CD8-positive, alpha-beta T cell (primary cell): ENCODE measurements at places on chromosomes 2 and 18.

DNA sequence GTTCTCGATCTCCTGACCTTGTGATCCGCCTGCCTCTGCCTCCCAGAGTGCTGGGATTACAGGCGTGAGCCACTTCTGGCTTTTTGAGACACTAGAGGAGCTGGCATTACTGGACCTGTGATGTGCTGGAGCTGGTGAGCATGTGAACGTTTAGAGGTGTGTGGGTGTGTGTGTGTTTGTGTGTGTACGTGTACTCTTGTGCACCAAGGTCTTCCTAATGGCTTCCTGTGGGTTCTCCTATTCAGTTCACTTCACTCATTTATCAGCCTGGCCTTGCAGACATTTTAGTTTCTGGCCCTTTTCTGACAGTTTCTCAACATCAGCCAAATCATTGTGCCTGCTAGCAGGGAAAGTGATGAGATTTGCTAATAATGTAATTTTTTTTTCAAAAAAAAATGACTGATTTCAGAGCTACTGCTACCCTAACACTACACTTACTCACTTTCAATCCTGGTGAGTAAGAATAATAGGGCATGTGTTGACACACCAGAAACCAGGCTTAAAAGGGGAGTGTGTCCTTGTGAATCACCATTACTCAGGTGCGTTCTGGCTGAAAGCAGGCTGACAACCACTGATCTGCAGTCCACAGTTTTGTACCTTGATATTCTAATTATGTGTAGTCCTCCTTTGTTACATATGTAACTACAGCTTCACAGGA lies 41.0 kb upstream of the ACTR3 start:
- no peak for DNase-seq

- no peak for DNase-seq
Observed at GRCh38 chr2:61909116-61909515, 3.6 kb downstream of the COMMD1 start.

- DNase-seq = peak; percentile 41
Observed at GRCh38 chr2:205680067-205680466, 2.2 kb upstream of the NRP2 start.

DNA sequence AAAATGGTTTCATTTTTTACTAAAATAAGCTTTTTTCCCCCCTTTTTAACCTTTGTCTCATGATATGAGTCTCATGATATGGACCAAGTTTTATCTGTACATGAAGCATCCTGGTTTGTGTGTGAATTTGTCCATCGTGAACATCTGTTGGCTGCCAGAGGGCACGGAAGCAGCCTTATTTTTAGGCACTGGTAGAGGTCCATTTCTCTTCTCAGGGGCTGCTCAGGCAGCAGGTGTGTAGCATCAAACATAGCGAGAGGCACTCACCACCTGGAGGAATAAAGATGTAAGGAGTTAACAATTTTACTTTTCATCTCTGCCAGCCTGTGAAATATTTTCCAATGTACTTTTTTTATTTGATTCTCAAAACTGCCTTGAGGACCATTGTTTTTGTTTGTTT lies 134.5 kb downstream of the RHBDD1 start:
- no peak for DNase-seq

DNA sequence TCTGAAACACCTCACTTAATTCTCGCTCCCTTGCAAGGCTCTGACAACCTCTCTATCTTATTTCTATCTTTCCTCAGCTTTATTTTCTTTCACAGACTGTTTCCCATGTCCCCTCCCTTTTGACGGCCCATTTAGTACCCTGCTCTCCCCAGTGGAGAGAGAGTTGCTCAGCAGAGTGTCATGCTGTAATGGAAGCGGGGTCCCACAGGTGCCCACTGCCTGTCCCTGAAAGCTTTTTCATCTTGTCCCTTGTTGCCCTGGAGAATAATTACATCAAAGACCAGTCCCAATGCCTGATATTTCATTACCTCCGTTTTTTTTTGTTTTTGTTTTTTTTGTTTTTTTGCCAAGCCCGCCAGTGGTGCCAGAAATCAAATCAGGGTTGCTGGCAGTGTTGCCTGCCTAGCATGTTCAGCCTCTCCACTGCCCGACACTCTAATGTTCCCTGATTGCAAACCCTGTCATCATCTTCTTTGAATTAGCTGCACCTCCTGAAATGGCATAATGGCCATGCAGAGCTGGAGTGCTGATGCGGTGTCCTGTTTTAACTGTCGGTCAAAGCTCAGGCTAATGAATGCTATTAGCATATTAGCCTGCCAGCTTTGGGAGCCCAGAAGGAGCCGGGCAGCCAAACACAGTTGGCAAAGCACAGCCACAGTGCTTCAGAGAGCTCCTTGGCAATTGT lies 71.2 kb upstream of the CAVIN2 start:
- DNase-seq = no peak

DNA sequence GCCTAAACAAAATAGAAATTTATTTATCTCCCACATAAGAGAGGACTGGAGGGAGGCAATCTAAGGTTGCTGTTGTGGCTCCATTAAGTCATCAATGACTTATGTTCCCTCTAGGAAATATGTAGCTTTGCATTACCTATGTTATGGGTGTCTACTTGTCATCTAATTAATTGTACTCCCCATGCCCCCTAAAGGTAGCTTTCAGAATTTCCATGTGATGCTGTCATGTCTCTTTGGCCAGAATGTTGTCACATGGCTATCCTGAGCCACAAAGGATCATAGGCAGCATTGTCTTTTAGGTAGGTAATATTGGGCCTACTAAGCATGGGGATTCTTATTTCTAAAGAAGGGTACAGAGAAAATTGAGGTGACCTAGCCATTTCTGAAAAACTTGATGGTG lies 935.6 kb upstream of the FANCL start:
- no peak for DNase-seq

- DNase-seq = no peak
Observed at GRCh38 chr2:102385522-102385921, 29.9 kb downstream of the IL18R1 start.

- DNase-seq = no peak
Observed at GRCh38 chr2:165193178-165193777, 10.6 kb downstream of the SCN3A start.

DNA sequence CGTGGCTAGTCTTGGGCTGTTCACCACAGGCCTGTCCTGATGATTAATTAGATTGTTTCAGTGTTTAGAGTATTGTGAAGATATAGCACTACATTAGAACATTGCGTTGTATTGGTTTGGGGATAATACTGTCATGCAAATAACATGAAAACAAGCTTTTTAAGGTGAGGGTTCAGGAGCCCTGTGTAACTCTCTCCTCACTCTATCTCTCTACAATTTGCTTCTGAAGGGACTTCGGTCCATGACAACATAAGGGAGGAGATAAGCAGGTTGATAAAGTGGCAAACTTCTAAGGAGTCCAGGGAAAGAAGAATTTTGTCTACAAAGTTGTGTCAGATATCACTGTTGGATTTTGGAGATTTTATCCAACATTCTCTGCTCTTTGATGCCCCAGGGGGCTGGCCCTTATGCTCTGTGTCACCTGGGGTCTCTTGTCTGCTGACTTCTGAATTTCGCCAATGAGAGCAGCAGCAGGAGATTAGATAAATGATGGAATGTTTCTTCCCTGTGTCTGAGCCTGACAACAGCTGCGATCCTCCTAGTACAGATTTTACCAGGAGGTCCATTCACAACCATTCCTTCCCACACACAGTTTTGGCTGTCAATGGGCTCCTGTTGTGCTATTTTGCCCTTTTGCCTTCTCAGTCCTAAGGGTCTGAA lies 3.3 kb downstream of the TNP1 start:
- DNase-seq = no peak

DNA sequence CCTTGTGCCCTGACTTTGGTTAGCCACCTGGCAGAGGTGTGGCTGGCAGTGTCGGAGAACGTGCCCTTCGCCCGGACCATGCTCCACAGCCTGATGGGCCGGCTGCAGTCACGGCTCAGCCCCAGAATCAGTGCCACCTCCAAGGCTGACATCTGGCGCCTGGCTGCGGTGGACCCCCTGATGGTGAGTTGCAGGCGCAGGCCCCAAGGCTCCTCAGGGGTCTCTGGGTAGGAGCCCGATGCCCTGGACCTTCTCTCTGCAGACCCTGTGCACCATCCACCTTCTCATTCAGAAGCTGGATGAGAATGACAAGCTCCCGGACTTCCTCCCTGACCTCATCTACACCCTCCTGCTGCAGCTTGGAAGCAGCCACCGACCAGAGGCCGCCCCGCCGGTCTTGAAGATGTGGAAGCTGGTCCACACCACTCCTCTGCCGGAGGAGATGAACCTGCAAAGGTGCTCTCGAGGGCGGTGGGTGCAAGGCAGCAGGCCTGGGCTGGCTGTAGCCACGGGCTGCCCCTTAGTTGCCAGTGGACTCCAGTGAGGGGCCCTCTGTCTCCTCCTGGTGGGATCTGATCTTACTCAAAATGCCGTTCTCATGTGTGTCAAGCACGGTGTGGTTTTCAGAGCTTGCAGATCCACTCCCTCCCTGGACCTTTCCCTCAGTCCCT lies 32.1 kb downstream of the HJURP start:
- no peak for DNase-seq
